ENCODE measurements at places on chromosomes 2 and 18.

DNA sequence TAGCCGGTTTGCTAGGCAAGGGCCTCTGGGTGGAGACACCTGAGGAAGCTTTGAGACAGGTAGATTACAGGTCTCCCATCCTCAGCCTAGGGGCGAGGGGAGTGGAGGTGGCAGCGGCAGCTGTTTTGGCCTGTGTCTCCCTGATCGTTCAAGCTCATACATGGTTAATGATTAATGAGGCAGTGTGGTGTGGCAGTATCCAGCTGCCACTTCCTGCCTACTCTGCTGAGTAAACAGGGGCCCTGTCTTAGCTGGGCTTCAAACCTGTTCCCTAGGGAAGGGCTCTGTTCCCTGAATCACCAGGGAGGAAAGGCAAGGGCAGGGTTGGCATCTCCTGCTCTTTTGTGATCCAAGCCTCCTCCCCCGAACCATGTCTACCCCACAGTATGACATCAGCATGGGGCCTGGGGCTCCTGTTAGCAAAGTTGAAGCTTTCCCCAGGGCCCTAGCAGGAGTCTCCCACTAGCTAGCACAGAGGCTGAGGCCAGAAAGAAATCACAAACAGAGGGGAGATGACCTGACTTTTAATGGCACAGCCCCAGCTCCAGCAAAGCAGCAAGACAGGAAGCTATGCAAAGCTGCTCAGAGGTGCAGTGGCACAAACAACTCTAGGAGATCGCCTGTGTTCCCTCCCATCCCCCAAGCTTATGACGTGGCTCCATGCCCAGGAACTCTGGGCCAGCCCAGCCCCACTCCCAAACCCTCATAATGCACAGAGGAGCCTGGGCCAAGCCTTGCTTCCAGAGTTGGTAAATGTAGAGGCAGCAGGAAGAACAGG lies 3.7 kb upstream of the TUBA4B start:
- peak; percentile 7 for DNase-seq

GRCh38 chr2:236753606-236754270 lies 184.1 kb downstream of the ACKR3 start:
- peak; percentile 35 for DNase-seq

DNA sequence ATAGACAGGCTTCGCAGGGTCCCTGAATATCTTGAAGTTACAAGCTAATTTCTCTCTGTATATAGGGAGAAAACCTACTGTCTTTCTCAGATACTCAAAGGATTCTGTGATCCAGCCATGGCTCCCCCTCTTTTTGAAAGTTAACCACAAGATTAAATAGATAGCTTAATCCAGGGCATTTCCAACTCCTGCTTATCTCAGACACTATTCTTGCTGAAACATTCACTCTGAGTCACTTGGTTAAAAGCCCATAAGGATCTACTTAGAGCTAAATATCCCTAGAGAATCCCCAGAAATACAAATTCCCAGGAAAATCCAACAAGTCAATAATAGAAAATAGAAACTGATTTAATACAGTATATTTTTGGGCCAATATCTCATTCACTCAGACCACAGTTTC lies 179.1 kb upstream of the LYPD1 start:
- no peak for DNase-seq

- DNase-seq: no peak
Measured at GRCh38 chr2:15173501-15173900, 387.6 kb downstream of the NBAS start.

DNA sequence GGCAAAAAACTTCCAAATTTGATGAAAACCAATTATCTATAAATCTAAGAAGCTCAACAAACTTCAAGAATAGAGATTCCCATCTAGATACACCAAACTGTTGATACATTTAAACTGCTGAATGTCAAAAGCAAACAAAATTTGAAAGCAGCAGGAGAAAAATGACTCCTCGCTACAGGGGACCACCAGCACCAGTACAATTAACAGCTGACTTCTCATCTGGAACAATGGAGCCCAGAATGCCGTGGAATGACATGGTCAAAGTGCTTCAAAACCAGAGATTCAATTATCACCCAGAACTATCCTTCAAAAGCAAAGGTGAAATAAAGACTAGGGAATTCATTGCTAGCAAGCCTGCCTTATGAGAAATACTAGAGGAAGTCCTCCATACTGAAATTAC lies 11.6 kb downstream of the SRSF7 start:
- no peak for DNase-seq

DNA sequence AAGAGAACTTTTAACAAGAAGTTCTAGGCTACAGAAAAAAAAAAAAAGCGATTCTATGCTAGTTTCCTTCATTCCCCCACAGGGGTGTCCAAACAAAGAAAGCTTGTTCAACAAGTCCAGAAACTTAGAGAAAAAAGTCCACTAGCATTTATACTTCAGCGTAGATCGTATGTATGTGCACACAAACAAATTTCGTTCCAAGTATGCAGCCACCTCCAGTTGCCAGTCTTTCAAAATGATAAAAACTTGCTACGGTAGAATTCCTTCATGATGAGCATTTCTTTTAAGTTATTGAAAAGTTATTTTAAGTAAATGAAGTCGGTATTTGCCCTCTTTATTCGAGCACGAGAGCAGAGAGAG lies 3.7 kb upstream of the OTX1 start:
- no peak for DNase-seq

- no peak for DNase-seq
Measured at GRCh38 chr2:201233812-201234662, 26.3 kb upstream of the CASP8 start.

GRCh38 chr2:227597998-227598397 lies 695 bp upstream of the SCYGR2 start:
- DNase-seq: no peak

GRCh38 chr2:74864728-74865722 lies 31.1 kb downstream of the HK2 start:
- DNase-seq: no peak

- no peak for DNase-seq
Measured at GRCh38 chr2:10784719-10785118, 27.9 kb downstream of the PDIA6 start.

GRCh38 chr18:59697236-59697932 lies at the start of gene CCBE1:
Gene CCBE1, minus strand, starts transcription at chr18:59697423.
- DNase-seq: peak; percentile 36

- DNase-seq: no peak
Measured at GRCh38 chr2:192072261-192072660, 122.5 kb downstream of the TMEFF2 start.

DNA sequence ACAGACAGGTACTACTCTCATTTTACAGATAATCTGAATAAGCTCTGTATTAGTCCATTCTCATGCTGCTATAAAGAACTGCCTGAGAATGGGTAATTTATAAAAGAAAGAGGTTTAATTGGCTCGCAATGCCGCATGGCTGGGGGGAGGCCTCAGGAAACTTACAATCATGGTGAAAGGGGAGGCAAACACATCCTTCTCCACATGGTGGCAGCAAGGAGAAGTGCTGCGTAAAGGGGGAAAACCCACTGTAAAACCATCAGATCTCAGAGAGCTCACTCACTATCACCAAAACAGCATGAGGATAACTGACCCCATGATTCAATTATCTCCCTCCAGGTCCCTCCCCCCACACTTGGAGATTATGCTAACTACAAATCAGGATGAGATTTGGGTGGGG lies 254.4 kb downstream of the KCNE4 start:
- no peak for DNase-seq

DNA sequence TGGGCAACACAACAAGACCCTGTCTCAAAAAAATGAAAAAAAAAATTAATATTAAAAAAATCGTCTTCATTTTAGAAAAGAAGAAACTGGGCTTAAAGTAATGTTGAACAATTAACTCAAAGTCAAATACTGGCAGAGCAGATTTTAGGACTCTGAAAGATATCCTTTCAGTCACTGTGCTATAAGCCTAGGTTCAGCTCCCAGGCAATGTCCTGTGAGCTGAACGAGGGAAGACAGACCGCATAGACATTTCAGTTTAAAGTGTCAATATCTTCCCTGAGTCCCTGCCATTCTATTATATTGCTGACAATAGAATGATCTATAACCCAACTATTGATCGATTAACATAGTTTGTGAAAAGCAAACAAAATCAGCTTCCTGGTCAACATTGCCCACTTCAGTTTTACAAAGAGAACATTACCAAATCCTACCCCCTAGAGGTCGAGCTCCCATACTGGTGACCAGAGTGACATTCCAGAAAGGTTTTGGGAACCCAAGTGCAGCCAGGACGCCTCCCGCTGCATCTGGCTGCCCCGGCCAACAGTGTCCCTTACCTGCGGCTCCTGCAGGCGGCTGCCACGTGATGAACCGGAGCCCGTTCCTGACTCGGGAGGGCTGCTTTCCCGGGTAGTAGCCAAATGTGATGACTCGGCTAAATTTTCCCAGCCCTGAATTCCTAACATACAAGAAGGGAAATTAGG lies 639 bp downstream of the MRO start:
- no peak for DNase-seq

DNA sequence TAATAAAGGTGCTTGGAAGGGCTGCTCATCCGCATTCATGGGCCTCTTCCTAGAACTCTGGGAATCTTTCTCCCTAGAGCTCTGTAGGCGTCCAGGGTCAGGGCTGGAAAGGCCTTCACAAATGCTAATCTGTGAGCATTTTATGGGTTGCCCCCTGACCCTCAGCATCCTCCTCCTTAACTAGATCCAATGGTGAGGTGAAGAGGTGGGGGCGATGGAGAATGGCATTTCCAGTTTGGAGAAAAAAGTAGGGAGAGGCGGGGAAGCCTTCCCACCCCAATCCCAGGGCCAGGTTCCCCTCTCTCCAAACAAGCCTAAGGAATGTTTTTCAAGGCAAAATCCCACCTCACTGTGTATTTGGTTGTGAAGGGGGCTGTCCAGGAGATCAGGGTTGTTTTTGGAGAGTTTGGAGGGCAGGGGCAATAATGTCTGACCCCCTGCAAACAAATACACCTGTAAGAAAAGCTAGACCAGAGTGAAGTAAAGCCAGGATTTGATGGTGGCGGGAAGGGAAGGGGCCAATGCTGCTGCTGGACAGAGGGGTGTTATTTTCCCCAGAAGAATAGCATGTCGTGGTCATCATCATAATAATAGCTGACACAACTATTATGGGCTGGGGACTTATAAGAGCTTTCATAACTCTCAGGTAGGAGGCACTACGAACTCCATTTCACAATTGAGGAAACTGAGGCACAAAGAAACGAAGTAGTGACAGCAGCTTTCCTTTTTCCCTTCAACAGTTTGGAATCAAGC lies 1.4 kb upstream of the MYCN start:
- DNase-seq: no peak

GRCh38 chr2:133266926-133267590 lies 301.2 kb downstream of the NCKAP5 start:
- no peak for DNase-seq

- no peak for DNase-seq
Measured at GRCh38 chr2:232951891-232952290, 61.2 kb downstream of the NGEF start.

- no peak for DNase-seq
Measured at GRCh38 chr2:11827547-11827946, 81.1 kb downstream of the LPIN1 start.

DNA sequence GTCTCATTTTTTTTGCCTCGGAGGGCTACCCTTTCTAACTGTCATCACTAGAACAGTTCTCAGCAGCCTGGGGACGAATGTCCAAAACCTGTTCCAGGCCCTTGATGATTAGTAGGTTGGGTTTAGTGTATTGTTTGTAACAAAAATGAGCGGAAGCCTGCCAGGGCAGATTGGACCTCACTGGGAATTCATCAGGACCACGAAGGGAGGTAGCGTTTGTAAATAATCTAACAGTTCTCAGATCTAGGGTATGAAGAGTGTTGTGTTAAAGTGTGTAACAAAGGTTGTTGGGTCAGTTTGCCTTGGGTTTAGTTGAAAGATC lies 799 bp downstream of the CEP68 start:
- DNase-seq: no peak

DNA sequence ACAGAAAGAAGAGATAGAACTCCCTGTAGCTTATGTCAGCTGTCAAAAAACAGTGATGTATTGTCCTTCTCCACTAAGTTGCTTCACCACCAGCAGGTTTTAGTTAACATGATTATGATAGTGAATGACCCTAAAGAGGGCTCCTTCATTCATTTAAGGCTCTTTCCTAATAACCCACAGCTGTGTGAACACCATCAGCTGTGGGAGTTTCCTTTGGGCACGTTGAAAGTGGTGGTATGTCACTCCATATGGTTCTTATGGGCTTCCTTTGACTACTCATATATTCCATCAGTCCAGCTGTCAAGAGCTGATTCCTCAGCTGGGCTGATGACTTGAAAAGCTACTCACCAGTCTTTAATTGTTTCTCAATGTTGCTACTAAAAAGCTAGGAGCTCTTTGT lies 210.3 kb downstream of the UBE2E3 start:
- DNase-seq: no peak

DNA sequence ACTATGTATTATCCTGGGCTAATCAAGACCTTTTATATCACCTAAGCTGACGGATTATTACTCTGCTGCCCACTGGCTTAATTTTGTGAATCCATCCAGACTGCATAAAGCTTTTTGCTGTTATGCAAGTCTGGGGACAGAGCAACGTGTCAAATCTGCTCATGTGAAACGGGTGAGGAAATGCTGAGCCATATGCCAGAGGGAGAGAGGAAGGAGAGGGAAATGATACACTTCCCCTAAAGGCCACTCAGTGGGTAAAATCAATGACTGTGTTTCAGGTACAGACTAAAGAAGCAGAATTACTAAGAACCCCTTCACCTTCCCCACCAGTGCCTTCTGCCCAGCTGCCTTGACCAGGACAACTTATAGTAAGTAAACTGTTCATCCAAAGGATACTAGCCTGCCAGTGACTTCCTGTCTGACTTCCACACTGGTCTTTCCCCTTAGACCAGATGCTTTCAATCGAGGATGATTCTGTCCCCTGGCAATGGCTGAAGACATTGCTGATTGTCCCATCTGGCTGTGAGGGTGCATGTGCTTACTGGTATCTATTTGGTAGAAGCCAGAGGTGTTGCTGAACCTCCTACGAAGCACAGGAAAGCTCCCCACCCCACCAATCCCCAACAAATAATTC lies 43.0 kb downstream of the STAT1 start:
- DNase-seq: no peak

DNA sequence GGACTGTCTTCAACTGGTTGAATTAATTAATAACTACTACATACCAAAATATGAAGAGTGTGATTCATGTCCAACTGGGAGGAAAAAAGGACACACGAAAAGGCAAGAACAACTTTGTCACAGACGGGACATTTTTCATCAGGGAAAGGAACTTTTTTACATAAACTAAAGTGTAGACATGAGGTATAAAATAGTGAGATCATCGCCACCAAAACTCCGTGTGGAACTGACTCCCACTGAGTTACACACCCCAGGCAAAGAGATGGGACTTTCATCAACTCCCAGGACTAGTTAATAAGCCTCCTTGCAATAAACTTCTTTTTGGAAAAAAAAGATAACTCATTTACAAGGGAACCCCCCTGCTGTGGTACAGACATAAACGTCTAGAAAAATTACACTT lies 12.9 kb upstream of the NMI start:
- DNase-seq: no peak

GRCh38 chr18:24488824-24489493 lies 28.5 kb downstream of the HRH4 start:
- peak; percentile 43 for DNase-seq

DNA sequence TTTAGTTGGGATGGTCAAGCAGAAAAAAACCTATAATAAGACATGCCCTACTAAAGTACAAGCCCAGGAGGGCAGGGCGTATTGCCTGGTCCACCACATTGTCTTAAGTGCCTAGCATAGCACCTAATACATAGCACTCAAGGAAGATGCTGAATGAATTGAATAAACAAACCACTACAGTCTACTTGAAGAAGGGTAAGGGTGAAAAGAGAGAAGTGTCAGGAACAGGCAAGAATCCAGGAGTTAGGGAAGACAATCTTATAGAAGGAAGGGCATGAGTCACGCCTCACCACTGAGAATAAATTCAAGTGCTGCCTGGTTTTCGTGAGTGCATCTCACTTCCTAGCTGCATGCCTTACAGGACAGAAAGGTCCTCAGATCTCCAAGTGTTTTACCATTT lies 13.9 kb downstream of the SLC19A3 start:
- no peak for DNase-seq

All from NCI-H774 (cell line).